Activated T-cell treated with anti-CD3 and anti-CD28 coated beads, Interleukin-2, amount 50 U/mL, for 24 hours (primary cell): ENCODE measurements at places on chromosomes 3 and 15.

GRCh38 chr3:178536211-178537079 lies at the start of gene KCNMB2:
Gene KCNMB2 (plus strand): TSS chr3:178536436.
- DNase-seq = no peak

DNA sequence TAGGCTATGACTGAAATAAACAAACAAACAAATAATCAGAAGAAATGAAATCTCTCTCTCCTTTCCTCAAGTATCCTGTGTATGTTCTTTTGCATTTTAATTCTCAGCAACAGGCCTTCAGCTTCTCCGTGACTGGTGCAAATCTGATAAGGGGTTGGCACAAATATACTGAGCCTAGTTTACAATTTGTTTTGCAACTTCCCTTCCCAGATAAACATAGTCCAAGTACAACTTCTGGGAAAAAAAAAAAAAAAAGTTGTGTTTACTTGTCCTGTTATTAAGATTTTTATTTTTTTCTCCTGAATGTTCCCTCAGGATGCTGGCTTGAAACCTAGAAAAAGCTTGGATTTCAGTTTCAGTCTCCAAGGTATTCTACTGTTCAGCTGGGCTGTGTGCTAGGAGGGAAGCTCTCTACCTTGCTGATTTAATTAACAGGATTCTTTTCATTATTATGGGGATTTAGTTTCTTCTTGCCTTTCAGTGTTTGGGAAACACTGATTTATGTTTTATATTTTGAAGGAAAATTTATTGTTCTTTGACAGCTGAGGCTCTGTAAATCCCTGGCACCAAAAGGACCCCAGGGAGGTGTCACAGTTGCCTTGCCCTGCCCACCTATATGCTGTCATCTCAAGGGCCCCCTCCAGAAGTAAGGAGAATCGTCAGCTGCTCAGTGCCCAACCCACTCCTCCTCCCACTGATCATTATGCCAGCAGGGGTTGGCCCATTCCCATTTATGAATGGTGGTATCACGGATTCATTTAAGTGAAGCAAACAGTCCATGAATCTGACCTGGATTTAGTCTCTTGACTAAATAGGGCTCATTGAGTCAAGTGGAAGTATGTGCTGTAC lies 185.2 kb downstream of the MEIS2 start:
- no peak for DNase-seq

DNA sequence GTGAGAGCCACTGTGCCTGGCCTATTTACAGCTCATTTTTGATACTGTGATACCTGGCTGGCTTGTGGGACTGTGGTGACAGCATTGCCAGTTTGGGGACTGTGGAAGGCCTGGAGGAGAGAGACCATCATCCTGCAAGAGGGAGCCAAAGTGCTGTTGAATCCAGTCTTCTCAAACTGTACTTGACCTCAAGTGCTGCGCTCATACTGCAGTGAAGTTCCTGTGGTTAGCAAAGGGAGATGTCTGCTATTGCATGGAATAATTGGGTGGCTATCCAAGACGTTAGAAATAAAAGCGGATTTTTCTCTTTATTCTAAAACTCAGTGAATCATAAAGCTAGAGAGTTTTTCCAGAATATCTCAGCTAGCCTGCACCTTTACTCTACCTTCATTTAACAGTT lies 83.4 kb downstream of the CCK start:
- no peak for DNase-seq

GRCh38 chr3:161552984-161553560 lies 56.5 kb downstream of the OTOL1 start:
- no peak for DNase-seq

GRCh38 chr3:15899388-15899787 lies 101.6 kb upstream of the ANKRD28 start:
- DNase-seq = no peak

GRCh38 chr15:59485036-59485435 lies 47.0 kb downstream of the FAM81A start:
- no peak for DNase-seq

- no peak for DNase-seq
Measured at GRCh38 chr3:116618930-116619329, 90.6 kb upstream of the TUSC7 start.

DNA sequence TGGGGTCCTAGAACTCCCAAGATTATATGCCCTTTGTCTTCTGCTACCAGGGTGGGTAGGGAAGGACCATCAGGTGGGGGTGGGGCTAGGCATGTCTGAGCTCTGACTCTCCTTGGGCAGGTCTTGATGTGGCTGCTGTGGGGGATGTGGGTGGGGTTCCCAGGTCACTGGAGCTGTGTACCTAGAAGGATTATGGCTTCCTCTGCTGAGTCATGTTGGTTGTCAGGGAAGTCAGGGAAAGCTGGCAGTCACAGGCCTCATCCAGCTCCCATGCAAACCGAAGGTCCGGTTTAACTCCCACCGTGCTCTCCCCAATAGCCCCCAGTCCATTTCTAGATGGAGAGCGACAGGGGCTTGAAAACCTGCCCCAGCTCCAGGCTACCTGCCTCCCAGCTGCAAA lies 35.2 kb downstream of the EID1 start:
- DNase-seq = no peak

- DNase-seq = no peak
Measured at GRCh38 chr3:4421121-4421520, 45.9 kb downstream of the SUMF1 start.

- no peak for DNase-seq
Measured at GRCh38 chr3:169199283-169199682, 464.2 kb downstream of the MECOM start.

- no peak for DNase-seq
Measured at GRCh38 chr3:20406611-20407011, 220.6 kb upstream of the SGO1 start.

DNA sequence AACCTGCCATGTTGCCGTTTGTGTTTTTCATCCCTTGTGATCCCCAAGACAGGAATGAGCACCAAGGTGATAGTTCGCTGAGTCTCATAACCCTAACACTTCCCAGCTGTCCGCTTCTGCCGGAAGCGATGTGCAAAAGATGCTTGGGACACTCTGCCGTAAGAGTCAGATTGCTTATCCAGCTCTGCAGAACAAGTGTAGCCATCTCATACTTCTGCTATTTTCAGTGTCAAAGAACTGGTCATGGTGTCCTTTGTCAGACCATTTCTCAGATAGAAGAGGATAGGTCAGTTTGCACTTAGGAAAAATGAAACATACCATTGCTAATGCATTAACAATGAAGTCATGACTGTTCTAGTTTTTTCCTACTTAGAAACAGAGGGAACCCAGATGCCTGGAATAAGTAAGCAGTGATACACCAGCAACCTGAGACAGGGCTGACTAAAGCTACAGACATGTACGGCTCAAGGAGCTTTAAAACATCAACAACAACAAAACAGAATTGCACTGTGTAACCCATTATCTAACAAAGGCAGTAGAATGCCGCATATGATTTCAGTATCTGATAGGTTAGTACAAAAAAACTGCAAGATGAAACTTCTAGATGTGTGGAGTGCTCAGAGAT lies 134.0 kb upstream of the IL12A start:
- DNase-seq = no peak

DNA sequence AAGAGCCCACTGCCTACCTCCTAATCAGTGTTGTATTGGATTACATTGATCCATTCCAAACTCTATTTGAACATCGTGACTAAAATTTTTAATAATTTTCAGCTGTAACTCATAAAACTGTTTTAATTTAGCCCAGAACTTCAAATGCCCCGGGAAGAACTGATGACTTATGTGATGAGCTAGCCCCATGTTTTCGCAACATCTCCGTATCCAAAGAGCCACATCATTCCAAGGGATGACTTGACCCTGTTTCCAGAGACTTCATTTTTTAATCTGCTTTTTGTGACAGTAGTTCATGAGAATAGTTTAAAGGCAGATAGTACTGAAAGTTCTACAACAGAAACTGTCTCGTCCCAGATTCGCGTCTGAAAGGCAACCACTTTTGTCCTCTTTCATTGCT lies 97.4 kb downstream of the STAC start:
- no peak for DNase-seq

DNA sequence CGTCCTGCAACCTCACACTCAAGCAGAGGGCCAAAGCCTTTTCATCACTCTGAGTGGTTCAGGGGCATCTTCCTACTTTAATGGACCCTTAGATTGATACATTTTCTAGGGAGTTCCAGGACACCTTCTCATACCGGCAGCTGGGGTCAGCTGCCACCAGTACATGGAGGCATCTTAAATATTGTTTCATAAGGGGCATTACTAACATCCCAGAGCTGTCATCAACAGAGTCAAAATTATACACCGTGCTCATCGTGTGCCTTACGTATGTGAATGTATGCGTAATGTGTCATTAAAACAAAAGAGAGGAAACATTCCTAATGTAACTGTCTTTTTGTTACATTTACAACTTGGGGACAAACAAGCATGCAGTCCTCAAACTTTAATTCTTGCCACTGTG lies 57.9 kb downstream of the ARNT2 start:
- no peak for DNase-seq

GRCh38 chr15:44713006-44713966 lies 2.0 kb downstream of the B2M start:
- DNase-seq = no peak

DNA sequence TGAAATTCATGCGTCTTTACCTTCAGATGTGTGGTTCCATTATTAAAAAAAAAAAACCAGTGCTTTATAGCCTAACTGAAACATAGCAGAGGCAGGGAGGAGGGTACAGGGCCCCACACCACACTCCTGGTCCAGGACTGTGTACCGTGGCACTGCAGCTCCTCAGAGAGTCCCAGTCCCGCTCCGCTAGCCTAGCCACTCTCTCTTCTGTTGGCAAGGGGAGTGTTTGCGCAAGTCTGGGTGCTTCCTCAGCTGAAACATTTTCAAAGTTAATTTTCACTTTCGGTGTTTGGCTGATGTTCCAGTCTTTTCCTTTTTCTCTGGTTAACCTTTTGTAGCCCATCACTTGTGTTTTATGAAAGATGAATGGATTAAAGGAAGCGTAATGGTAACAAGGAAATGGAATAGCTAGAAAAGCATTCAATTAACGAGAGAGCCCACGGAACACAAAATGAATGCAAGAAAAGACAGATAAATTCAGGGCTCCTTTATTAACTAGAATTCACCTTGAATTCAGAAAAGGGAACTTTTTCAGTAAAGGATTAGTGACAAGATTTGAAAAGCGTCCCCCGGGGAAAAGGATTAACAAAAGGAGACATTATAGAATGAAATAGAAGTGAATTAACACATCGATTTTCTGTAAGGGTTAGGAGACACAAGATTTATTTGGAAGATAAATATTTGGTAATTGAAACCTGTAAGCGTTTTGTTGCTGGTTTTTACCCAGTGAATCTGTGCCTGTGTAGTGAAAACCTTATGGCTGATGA lies 177.0 kb downstream of the CACNA2D3 start:
- DNase-seq = no peak

GRCh38 chr15:45156744-45157455 lies 27.1 kb downstream of the DUOX1 start:
- no peak for DNase-seq

DNA sequence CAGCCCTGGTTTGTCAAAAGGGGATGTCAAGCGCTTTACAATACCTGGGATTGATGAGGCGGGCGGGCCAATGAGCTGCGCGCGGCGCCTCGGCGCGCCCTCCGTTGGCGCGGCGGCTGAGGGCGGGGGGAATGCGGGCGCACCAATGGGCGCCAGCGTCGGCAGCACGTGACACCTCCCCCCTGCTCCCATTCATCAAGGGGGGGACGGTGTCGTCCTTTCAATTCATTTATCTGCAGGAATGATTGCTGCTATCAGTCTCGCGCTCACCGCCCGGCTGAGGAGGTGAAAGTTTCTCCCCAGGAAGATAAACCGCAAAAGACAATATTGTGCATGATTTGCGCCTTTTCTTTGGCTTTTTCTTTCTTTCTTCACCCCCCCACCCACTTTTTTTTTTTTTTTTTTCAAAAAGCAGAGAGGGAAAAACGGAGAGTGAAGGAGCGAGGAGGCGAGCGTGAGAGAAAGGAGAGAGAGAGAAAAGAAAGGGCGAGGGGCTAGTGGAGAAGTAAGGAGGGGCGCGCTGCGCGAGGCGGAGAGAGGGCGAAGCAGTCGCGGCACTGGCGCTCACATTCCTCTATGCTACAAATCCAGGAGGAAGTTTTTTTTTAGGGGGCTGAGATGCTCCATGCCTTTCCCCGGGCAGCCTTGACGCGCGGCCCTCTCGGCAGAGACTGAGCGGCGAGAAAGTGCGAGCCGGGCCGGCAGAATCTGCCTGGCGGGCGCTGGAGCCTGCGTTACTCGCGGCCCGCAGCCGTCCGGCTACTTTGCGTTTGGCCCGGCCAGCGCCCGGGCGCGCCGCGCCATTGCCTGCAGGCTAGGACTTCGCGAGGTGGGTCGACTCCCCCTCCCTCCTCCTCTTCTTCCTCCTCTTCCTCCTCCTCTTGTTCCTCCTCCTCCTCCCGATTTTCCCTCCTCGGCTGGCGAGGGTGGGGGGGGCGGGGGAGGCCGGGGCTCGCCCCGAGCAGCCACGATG lies at the start of gene ZIC1:
TSS of gene ZIC1 (plus strand) at position 223 of the 973 bp plus-strand sequence. CDS start at position 971, 748 bp downstream.
- no peak for DNase-seq

- no peak for DNase-seq
Measured at GRCh38 chr3:156617145-156617544, 57.2 kb upstream of the TIPARP start.

- DNase-seq = no peak
Measured at GRCh38 chr3:53142986-53143385, 12.8 kb upstream of the RFT1 start.
